Hepatocyte (in vitro differentiated cells): ENCODE measurements at places on chromosomes 12 and 14. TPM values are rescaled to one million over a fixed set of nuclear protein-coding genes. Genes with fewer than 3 reads are reported as not detected.

- DNase-seq: no peak
Measured at GRCh38 chr12:70691018-70691672, 53.9 kb upstream of the PTPRB start.

DNA sequence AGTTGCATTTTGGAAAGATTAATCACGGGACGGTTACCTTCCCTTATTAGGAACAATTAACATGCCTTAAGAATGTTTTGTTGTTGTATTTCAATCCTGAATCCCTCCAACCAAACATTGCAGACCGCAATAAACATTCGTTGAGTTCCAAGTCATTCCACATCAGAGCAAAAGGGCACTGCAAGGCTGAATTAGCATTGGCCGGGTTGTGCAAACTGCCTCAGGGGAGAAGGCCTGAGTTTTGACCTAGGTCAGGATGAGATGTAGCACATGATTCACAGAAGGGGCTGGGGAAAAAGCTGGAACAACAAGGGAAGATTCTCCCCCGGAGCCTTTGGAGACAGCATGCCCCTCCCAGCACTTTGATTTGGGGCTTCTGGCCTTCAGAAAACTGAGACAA, 82.1 kb upstream of the BDKRB2 start:
- no peak for DNase-seq

DNA sequence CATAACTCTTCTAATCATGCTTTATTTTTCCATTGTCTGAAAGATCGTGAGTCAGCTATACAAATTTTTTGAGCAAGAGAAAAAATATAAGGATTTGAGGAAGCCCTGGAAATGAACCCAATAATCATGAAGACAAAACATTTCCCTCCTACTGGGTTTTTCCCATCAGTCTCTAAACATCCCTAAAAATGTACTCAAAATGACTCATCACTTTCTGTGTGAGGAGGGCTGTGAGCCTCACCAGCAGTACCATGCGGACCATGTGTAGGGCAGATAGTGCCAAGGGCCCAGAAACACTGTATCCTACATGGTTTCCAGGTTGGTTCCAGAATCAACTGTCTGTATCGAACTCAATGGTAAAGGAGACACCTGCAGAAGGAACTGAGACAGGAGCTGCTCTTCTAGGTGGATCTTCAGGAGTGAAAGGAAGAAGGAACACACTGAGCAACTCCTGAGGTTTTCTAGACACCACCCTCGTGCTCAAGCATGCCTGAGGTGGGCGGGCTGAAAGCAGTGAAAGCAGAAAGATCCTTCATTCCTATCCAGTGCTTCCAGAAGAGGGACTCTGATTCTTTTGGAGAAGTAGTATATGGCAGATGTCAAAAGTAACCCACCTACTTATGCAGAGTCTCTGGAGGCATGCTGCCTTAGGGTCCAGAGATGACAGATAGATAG, 48.6 kb upstream of the RHOJ start:
- DNase-seq: no peak

DNA sequence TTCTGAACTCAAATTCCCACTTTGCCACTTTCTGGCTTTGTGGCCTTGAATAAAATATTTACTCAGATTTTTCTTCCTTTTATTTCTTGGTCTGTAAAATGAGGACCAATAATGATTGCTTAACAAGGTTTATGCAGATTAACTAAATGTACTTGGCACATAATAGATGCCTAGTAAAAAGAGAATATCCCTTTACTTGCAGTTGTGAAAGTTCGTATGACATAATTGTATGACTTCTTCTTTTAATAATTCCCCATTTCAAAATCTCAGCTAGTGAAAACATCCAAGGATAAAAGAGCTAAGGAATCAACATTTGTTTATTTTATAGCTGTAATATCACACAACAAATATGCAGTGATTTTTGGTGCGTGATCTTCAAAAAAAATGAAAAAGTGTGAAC, 215.6 kb upstream of the ATP2B1 start:
- DNase-seq: no peak

DNA sequence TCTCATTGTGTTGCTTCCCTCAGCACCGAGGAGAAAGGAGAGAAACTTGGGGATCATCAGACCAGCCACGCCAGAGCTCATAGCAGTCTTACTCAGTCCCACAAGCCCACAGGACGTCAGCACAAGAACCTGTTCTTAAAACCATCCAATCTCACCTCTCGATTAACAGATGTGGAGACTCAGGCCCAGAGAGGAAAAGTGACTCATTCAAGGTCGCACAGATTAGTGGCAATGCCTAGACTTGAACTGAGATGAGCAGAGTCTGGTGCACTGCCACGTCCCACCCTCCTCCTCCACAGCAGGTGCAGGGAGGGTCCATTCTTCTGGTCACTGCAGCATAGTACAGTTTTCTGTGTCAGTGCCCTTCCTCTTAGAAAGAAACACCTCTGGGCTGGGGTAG, 154.9 kb upstream of the PZP start:
- DNase-seq: no peak

DNA sequence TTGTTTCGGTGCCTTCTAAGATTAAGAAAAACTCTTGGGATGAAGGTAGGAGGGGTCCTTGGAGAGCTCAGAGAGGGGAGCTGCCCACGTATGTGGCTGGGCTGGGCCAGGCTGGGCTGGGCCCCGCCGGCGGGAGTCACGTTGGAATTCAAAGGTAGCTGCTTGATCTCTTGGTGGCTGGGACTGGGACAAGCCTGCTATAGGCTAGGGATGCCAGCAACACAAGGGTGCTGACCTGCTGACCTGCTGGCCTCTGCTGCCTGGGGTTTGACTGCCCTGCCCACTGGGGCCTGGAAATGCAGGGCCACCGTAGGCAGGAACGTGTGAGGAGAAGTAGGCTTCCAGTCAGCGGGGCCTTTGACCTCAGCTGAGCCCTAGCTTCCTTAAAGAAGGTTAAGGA, 52.8 kb upstream of the GTF2A1 start:
- no peak for DNase-seq

DNA sequence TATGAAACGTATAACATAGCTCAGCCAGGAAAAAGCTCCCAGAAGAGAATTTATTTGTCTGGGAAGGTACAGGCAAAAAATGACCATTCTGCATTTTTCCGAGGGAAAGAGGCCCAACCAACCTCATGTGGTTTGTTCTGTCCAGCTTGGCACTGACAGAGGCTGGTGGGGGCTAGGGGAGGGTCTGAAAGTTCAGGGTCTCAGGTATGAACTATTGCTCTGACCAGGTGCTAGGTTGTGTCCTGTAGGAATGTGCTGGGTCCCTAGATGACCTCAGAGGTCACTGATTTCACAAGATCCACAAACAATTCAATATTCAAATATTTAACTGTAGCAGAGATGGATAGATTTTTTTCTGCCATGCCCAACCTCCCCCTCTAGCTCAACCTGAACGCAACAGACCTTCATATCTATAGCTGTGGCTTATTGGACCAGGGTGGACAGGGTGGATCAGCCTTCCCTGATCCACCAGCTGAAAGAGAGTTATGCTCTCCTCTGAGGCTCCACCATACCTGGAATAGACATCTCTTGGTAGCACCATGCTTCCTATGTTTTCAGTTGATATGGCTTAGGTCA, 32.9 kb upstream of the IFT81 start:
- DNase-seq: no peak

- DNase-seq: peak; percentile 10
Measured at GRCh38 chr12:97757481-97758193, 295.0 kb downstream of the RMST start.

GRCh38 chr12:77751939-77752338, 78.8 kb upstream of the NAV3 start:
- no peak for DNase-seq

DNA sequence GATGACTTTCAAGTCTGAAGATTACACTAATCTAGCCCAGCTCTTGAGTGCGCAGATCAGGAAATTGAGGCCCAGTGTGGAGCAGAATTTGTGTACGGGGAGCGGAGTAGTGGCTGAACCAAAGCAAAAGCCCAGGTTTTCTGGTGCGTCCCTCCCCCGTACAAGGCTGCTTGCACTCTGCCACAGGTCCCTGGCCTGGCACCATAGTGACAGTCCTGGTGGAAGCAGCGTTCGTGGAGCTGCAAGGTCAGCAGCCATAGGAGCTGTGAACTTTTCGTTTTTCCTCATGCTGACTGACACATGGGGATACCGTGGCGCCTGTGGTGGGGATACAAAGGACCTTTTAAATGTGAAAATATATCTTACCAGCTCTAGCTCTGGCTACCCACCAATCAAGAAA, 1.7 kb downstream of the EVL start:
- DNase-seq: no peak

- DNase-seq: peak; percentile 64
Measured at GRCh38 chr12:124632519-124632984, 65.1 kb upstream of the NCOR2 start.

GRCh38 chr14:55240526-55241178, 30.6 kb upstream of the FBXO34 start:
- DNase-seq: peak; percentile 35

- no peak for DNase-seq
Measured at GRCh38 chr12:6959058-6959804, 8.1 kb downstream of the PTPN6 start.

DNA sequence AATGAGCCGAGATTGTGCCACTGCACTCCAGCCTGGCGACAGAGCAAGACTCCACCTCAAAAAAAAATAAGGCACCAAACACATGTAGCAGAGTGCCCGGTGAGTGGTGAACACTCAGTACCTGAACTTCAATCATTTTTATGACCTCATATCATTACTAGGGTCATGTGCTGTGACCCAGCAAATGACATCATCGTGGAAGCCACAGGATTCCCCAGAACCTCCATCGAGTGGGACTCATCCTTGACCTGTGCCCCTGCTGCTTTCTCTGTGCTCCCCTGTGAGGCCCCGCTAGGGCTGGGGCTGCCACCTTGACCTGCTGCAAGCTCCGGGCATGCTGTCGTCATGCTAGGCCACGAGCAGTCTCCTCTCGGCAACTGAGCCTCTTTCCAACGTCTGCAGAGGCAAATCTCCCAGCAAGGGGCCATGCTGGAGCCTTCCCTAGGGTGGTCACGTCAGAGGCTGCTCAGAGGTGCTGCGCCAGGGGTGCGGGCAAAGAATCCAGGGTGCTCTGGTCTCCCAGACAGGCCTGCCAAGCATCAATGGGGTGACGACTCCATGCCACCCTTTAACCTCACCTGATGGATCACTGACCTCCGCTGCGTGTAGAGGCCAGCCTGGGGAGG, 18.5 kb downstream of the GLTP start:
- DNase-seq: no peak

- no peak for DNase-seq
Measured at GRCh38 chr14:91326514-91327249, 82.2 kb upstream of the GPR68 start.

- no peak for DNase-seq
Measured at GRCh38 chr12:131281016-131281415, 327.3 kb downstream of the ADGRD1 start.

GRCh38 chr12:87491089-87491488, 538.1 kb downstream of the C12orf50 start:
- no peak for DNase-seq

GRCh38 chr12:51307655-51308593, 16.1 kb downstream of the BIN2 start:
- peak; percentile 64 for DNase-seq

GRCh38 chr14:105974902-105975301, 448.5 kb downstream of the TMEM121 start:
- DNase-seq: no peak

- peak; percentile 23 for DNase-seq
Measured at GRCh38 chr14:89618330-89618708, 201.3 kb upstream of the FOXN3 start.

DNA sequence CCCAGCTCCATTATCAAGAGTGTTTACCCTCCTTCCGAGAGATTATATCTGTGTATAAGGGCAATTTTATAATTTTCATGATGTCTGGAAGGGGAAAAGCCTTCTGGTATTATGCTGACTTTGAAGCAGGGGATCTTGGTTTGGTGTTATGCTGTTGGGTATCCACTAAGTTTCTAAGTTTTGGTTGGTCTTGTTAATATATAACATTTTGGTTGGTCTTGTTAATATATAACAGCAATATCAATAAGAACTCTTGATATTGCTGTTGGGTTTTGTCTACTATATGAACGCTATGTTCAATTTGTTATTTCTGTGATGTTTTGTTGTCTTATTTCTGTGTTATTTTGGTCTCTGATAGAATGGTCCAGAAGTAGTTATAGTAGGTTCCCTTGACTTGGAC, 349.2 kb upstream of the LRFN5 start:
- DNase-seq: no peak

- peak; percentile 38 for DNase-seq
Measured at GRCh38 chr14:33210311-33210710, 271.6 kb downstream of the NPAS3 start.

GRCh38 chr12:39852346-39852745, 232.7 kb upstream of the ABCD2 start:
- DNase-seq: no peak

GRCh38 chr14:96790706-96791105, 6.5 kb upstream of the VRK1 start:
- DNase-seq: no peak

GRCh38 chr12:98296462-98297079, 218.8 kb upstream of the TMPO start:
- DNase-seq: peak; percentile 16

- no peak for DNase-seq
Measured at GRCh38 chr12:99146730-99147129, 500.8 kb upstream of the GARIN6 start.

- DNase-seq: no peak
Measured at GRCh38 chr14:97137705-97138104, 340.5 kb downstream of the VRK1 start.

DNA sequence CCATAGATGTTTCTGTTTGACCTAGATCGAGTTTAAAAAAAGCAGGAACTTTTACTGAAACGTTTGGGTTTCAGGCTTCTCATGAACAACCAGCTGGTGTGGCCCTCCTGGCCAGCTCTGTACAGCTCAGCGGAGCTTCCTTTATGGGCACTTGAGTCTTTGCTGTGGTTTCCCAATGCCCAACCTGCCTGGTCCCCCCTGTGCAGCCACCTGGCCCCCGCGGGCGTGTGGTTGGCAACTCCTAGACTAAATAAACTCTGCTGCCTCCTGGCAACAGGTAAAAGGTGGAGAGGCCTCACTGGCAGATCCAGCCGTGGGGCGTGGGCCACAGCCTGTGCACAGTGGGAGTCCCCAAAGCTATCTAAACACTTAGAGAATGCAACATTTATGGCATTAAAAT, 38.7 kb downstream of the ADGRD1 start:
- DNase-seq: no peak

Gene TAS2R46
- total RNA-seq: 2.6 and 2.9 TPM in 2 replicates

Gene PDZRN4
- 1.8 and 2.3 TPM in 2 replicates for total RNA-seq

Gene TDRD9
- total RNA-seq: 0.73 and 2.2 TPM in 2 replicates

Gene EGLN3
- 11.9 and 12.8 TPM in 2 replicates for total RNA-seq

Gene IL31
- total RNA-seq: not detected in 2 replicates

Gene SLC38A2
- total RNA-seq: 372 and 373 TPM in 2 replicates

Gene TCL1A
- total RNA-seq: not detected in 2 replicates

Gene GPR84
- 0.07 TPM in 1 of 2 replicates, not detected in the other for total RNA-seq

Gene AMN
- total RNA-seq: 157 and 169 TPM in 2 replicates

Gene TMEM263
- total RNA-seq: 128 and 132 TPM in 2 replicates

Gene PTHLH
- total RNA-seq: 1.8 and 4.5 TPM in 2 replicates

Gene GALNT4
- total RNA-seq: 15.4 and 19.2 TPM in 2 replicates

Gene BDKRB2
- 4.7 and 5.9 TPM in 2 replicates for total RNA-seq

Gene PLEKHG7
- 0.16 and 0.17 TPM in 2 replicates for total RNA-seq

Gene CLEC7A
- 1.1 and 2.3 TPM in 2 replicates for total RNA-seq

Gene SNW1
- total RNA-seq: 54.0 and 57.0 TPM in 2 replicates
